Hindlimb muscle (tissue), 1 donor: ENCODE measurements at places on chromosomes 2 and 18.

- DNase-seq: peak; percentile 53
These were observed 42.7 kb downstream of the ZNF516 start for GRCh38 chr18:76452357-76452756.

DNA sequence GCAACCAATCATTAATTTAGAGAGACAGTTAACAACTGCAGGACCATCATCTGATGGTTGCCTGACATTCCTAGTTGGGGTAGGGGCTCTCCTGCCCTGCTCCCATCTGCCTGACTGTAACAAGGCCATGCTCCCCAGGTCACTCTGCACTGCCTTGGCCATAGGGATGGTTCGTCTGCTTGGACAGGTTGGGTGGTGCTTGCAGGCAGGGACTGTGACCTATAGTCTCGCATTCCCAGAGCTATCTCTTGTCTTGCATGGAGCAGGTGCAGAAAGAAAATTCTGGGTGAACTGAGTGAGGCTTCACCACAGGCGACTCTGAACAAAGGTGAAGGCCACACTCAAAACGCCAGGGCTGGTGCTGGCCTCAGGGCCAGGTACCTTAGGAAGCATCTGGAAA, 64.7 kb downstream of the EMILIN2 start:
- DNase-seq: no peak

GRCh38 chr2:180599804-180600203, 380.6 kb upstream of the UBE2E3 start:
- DNase-seq: no peak

DNA sequence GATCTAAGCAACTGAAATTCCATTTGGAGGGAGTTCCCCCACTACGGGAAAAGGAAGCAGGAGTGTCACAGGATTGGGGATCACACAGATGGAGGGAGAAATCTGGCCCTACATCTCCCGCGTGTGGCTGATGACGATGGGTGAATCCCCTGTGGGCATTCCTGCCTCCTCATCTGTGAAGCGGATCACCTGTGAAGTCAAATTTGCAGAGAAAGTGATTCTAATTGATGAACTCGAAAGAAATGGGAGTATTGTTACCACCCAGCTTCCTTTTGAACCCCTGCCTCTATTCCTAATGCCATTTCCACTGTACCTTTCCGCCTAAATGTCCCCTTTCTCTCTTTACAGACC, 92.0 kb downstream of the CMPK2 start:
- DNase-seq: no peak

DNA sequence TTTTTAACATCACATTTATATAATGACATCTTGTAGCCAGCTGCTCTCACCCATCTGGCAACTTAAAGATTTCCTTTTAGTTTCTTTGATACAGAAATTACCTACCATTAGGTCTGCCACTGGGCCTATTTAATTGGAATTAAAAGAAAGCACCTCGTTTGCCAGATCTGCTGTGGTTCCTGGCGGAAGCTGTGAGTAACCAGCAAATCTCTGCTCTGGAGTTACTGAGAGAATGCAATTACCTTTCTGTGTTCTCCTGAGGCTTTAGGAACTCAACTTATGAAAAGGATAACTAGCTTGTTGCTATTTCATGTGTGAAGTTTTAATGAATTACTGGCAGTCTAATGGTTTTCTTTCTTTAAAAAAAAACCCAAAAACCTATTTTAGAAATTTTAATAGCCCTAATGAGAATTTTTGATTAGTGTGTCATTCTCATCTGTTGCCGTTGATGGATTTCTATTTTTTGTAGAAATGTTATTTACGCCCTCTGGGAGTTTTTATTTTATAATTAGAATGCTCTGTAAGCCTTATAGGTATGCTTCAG, 69.7 kb upstream of the LYPD6B start:
- DNase-seq: no peak

- no peak for DNase-seq
These were observed 3.3 kb downstream of the TAF1B start for GRCh38 chr2:9846554-9846953.

DNA sequence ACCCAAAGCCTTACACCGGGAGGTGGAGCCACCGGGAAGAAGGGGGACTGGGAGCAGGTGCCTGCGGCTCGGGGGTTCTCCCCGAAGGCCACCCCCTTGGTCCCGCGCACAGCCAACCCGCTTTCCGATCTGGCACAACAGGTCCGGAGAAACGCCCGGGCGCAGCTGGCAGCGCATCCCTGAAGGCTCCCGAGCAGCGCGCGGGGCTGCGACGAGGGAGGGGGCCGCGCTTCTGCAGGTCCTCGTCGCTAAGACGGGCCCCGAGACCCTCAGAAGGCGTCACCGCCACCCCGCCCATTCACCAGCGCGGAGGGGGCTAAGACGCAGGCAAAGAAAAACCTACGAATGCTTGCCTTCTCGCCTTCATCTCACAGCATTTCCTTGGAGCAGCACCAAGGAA, 1.8 kb downstream of the CBLN2 start:
- no peak for DNase-seq

- no peak for DNase-seq
These were observed 196.1 kb downstream of the ANAPC1 start for GRCh38 chr2:111687911-111688310.

DNA sequence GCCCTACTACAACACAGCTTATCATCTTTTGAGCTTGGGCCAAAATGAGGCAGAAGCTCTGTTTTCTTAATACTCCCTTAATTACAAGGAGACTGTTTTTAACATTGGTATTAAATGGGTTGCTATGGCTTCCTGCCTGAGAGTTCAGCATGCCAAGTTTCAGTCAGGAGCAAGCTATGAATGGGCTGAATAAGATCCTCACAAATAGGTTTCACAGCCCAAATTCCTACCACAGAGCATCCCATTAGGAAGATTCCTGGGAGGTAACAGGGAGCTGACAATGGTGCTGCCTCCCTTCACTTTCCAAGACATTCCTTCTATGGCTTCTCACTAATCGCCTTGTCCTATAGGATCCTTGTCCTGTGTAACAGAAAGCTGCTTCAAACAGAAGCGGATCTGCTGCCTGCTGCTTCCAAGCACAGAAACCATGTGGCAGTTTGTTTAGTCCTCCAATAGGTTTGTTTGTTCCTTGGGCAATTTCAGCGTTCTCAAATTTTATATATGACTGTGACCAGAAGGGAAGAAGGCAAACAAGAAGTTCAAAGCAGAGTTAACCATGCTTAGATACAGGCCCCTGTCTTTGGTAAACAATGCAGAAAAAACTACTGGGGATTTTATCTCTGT, 70.9 kb downstream of the NCKAP5 start:
- DNase-seq: no peak

- no peak for DNase-seq
These were observed 32.8 kb downstream of the MSH6 start for GRCh38 chr2:47815764-47816163.
